ENCODE measurements at places on chromosomes 2 and 18. TPM values are rescaled to one million over a fixed set of nuclear protein-coding genes. Genes with fewer than 3 reads are reported as not detected.

Gene C2orf78
- not detected for total RNA-seq

Gene IL1B
- not detected for total RNA-seq

Gene DPP10
- total RNA-seq: not detected

Gene AGPS
- total RNA-seq: 27.8 TPM

Gene DRC1
- not detected for total RNA-seq

Gene ARHGAP28
- total RNA-seq: 7.5 TPM

Gene M1AP
- total RNA-seq: not detected

DNA sequence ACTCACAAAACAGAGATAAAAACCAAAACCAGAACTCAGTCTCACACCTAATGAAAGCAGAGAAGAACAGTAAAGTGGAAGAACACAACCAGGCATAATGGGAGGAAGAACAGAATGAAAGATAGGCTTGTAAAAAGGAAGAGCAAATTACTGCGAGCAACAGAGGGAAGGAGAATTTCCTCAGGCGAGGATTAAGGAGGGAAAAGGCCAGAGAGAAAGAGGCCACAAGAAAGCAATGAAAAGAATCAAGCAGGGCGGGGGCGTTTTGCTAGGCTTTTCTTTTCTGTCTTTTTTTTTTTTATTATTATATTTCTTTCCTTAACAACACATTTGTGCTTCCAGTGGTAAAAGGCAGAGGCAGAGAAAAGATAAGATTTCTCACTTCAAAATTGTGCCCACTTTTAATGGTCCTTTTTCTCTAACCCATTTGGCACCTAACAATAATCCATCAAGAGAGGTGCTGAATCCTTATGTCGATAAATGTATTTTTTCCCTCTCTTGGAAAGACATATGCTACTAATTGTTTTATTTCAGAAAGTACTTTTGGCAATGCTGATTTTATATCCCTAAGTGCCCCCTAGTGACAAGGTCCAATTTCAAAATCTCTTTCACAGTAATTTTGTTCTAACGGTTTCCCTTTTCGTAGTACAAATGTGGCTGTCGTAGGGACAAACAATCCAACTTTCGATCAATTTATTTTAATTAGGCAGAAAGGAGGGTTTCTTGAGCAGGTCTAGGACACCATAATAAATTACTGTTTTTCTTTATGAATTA lies 138.7 kb upstream of the AQP4 start:
- no peak overlapping the region for H3K4me3 ChIP-seq
- no peak for DNase-seq
- no peaks in the 10 kb centered on the region for H3K4me1 ChIP-seq
- no peaks in the 10 kb centered on the region for H3K36me3 ChIP-seq

DNA sequence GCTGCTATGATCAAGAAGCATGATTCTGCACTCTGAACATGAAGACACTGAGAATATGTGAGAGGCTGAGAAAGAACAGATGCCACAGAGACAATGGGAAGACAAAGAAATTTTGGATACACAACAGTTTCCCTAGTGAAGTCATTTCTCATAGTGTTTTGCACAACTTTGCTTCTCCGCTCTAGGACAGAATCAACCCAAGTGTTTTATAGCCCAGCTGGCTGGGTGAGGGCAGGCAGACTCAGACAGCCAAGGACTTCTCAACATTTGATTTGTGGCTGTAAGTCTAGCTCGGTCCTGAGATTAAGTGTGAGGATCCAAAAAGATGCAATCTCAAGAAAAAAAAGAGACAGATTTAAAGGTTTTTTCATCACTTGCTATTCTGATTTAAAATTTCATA lies 536.5 kb upstream of the CRIM1 start:
- H3K27me3 ChIP-seq: no peaks in the 10 kb centered on the region
- H3K4me1 ChIP-seq: no peaks in the 10 kb centered on the region
- no peak overlapping the region for H3K27ac ChIP-seq

GRCh38 chr2:212730994-212731393 lies 192.4 kb upstream of the ERBB4 start:
- no peaks in the 10 kb centered on the region for H3K4me1 ChIP-seq
- H3K4me3 ChIP-seq: no peak overlapping the region
- no peaks in the 10 kb centered on the region for H3K36me3 ChIP-seq
- no peaks in the 10 kb centered on the region for H3K27me3 ChIP-seq
- no peak for DNase-seq

GRCh38 chr18:59041819-59042815 lies 97.6 kb upstream of the SEC11C start:
- peak overlapping the region; percentile 1 for H3K27ac ChIP-seq
- no peaks in the 10 kb centered on the region for H3K27me3 ChIP-seq
- H3K4me3 ChIP-seq: no peak overlapping the region
- no peak for DNase-seq

DNA sequence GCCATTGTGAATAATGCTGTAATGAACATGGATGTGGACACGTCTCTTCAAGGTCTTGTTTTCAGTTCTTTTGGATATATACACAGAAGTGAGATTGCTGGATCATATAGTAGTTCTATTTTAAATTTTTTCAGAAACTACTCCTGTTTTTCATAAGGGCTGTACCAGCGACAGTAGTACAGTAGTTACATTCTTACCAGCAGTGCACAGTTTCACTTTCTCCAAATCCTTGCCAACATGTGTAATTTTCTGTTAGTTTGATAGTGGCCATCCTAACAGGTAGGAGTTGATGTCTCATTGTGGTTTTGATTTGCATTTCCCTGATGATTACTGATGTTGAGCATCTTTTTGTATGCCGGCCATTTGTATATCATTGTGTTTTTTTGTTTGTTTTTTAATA lies 81.7 kb downstream of the EPC2 start:
- no peaks in the 10 kb centered on the region for H3K36me3 ChIP-seq
- no peak overlapping the region for H3K27ac ChIP-seq
- no peaks in the 10 kb centered on the region for H3K27me3 ChIP-seq
- no peak for DNase-seq

GRCh38 chr18:41809652-41810051 lies 145.4 kb upstream of the PIK3C3 start:
- H3K4me1 ChIP-seq: no peaks in the 10 kb centered on the region
- H3K4me3 ChIP-seq: no peak overlapping the region
- H3K27ac ChIP-seq: no peak overlapping the region
- H3K27me3 ChIP-seq: no peaks in the 10 kb centered on the region
- H3K36me3 ChIP-seq: no peaks in the 10 kb centered on the region
- DNase-seq: no peak

DNA sequence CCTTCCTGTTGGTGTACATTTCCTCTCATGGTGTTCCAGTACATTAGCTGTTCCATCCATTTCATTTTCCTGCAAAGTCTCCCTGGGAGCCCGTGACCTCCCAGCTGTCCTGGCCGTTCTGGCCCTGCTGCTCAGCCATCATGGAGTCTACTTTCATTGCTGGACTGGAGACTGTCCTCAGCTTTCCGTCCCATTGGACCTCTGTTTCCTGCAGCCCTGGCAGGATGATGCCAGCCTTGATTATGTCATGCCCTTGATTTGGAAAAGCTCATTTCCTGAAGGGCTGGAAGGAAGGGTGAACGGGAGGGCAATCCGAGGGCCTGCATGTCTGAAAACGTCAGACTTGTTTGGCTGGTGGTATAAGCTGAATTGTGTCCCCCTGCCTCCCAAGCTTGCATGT lies 205.5 kb upstream of the HS6ST1 start:
- no peaks in the 10 kb centered on the region for H3K27me3 ChIP-seq
- DNase-seq: no peak
- H3K36me3 ChIP-seq: no peaks in the 10 kb centered on the region
- no peak overlapping the region for H3K4me3 ChIP-seq
- H3K27ac ChIP-seq: no peak overlapping the region

GRCh38 chr2:189467160-189467559 lies 25.9 kb downstream of the WDR75 start:
- no peak for DNase-seq
- no peak overlapping the region for H3K27ac ChIP-seq
- no peaks in the 10 kb centered on the region for H3K27me3 ChIP-seq

- no peak overlapping the region for H3K4me3 ChIP-seq
- DNase-seq: no peak
These were observed 106.8 kb downstream of the GRB14 start for GRCh38 chr2:164514491-164514890.

GRCh38 chr2:30225131-30225762 lies 6.1 kb upstream of the LBH start:
- H3K27me3 ChIP-seq: no peaks in the 10 kb centered on the region
- H3K4me1 ChIP-seq: peaks cover 22% of the 10 kb centered on the region
- peak; percentile 59 for DNase-seq
- peak overlapping the region; percentile 31 for H3K4me3 ChIP-seq
- H3K27ac ChIP-seq: peak overlapping the region; percentile 63

GRCh38 chr18:46448347-46448746 lies 208.7 kb downstream of the LOXHD1 start:
- no peak for DNase-seq
- no peaks in the 10 kb centered on the region for H3K36me3 ChIP-seq
- no peak overlapping the region for H3K27ac ChIP-seq
- no peaks in the 10 kb centered on the region for H3K27me3 ChIP-seq
- H3K4me3 ChIP-seq: no peak overlapping the region

DNA sequence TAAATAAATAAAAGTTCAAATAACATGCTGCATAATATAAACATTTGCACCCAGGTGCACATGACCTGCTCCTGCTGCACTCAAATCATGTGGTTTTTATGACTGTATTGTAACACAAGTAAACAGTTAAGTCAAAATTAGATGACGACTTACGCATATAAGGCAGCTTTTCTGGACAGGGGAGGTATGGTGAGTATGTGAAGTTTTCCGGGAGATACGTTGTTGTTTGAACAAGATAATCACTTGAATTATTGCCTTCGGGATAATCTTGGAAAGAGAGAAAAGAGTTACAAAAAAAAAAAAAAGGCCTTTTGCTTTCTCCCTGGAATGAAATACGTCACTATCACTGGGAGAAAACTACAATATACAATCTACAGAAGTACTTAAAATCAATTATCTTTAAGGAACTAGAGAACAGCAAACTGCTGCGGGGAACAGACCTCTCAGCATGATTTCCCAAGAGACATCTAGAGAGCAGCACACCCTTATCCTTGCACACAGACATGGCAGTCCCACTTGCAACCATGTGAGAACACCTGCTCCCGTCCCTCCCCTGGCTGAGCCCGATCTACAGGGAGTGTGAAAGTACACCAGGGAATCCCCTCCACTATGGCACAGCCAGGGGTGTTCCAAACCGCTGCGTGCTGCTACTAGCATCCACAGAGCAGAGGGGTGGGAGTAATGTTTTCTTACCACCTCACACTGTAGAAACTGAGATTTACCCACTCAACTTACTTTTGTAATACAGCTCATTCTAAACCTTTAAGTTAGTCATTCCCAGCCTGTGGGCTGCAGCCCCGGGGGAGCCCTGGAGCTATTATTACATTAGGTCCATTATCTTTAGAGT lies 26.3 kb downstream of the B4GALT6 start:
- H3K4me1 ChIP-seq: peaks cover 7% of the 10 kb centered on the region
- H3K27ac ChIP-seq: peak overlapping the region; percentile 54
- H3K36me3 ChIP-seq: no peaks in the 10 kb centered on the region
- DNase-seq: peak; percentile 59
- H3K4me3 ChIP-seq: no peak overlapping the region

- H3K27me3 ChIP-seq: no peaks in the 10 kb centered on the region
These were observed 255.4 kb downstream of the AGAP1 start for GRCh38 chr2:235749121-235749770.

GRCh38 chr2:143856978-143857377 lies 662.9 kb downstream of the ZEB2 start:
- no peak for DNase-seq
- no peaks in the 10 kb centered on the region for H3K27me3 ChIP-seq
- H3K27ac ChIP-seq: no peak overlapping the region

DNA sequence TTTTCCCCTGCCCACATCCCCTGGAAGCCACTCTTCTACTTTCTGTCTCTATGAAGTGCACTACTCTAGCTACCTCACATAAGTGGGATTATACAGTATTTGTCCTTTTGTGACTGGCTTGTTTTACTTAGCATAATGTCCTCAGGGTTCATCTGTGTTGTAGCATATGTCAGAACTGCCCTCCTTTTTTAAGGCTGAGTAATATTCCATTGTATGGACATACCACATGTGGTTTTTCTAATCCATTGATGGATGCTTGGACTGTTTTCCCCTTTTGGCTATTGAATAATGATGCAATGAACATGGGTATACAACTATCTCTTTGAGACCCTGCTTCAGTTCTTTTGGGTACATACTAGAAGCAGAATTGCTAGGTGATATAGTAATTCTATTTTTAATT lies 95.9 kb downstream of the PRKCE start:
- DNase-seq: no peak
- no peak overlapping the region for H3K4me3 ChIP-seq
- H3K36me3 ChIP-seq: no peaks in the 10 kb centered on the region
- H3K4me1 ChIP-seq: peaks cover 14% of the 10 kb centered on the region
- H3K27ac ChIP-seq: no peak overlapping the region

DNA sequence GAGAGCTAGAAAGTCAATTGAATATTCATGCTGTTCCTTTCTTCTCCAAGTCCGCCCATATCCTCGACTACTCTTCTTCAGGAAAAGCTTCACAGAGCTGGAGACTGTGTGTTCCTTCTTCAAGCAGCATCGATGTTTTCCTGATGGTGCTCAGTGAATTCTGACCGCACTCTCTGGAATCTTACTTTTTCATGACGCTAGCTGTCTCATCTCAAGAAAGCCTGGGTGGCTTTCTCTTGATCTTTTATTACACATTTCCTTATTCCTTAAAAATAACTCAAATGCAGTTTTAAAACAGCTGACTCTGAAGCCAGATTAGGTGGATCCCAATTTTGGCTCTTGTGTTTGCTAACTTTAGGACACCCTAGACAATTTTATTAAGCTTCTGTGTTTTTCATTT lies 1245.1 kb upstream of the LRRTM1 start:
- H3K36me3 ChIP-seq: no peaks in the 10 kb centered on the region
- no peak for DNase-seq
- H3K4me3 ChIP-seq: no peak overlapping the region
- no peaks in the 10 kb centered on the region for H3K27me3 ChIP-seq
- no peaks in the 10 kb centered on the region for H3K4me1 ChIP-seq
- H3K27ac ChIP-seq: no peak overlapping the region

GRCh38 chr2:206079699-206080465 lies 6.1 kb downstream of the INO80D start:
- DNase-seq: no peak
- no peaks in the 10 kb centered on the region for H3K36me3 ChIP-seq
- H3K27me3 ChIP-seq: no peaks in the 10 kb centered on the region
- no peak overlapping the region for H3K27ac ChIP-seq
- no peak overlapping the region for H3K4me3 ChIP-seq
- peaks cover 11% of the 10 kb centered on the region for H3K4me1 ChIP-seq

GRCh38 chr2:12083081-12083581 lies 336.7 kb downstream of the LPIN1 start:
- H3K36me3 ChIP-seq: no peaks in the 10 kb centered on the region
- no peak overlapping the region for H3K4me3 ChIP-seq
- H3K4me1 ChIP-seq: no peaks in the 10 kb centered on the region

DNA sequence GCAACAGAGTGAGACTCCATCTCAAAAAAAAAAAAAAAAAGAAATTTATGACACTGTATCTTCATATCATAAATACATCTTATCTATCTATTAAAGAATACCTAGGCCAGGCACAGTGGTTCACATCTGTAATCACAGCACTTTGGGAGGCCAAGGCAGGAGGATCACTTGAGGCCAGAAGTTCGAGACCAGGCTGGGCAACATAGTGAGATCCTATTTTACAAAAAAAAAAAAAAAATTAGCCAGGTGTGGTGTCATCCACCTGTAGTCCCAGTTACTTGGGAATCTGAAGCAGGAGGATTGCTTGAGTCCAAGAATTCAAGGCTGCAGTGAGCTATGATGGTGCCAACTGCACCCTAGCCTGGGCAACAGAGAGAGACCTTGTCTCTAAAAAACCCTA lies 95.0 kb downstream of the HNRNPLL start:
- H3K4me3 ChIP-seq: no peak overlapping the region
- H3K27me3 ChIP-seq: no peaks in the 10 kb centered on the region
- no peak for DNase-seq
- peak overlapping the region; percentile 79 for H3K27ac ChIP-seq
- no peaks in the 10 kb centered on the region for H3K36me3 ChIP-seq
- H3K4me1 ChIP-seq: peaks cover 38% of the 10 kb centered on the region
